Activated CD8-positive, alpha-beta memory T cell treated with anti-CD3 and anti-CD28 coated beads, Interleukin-2, amount 50 U/mL, for 4 hours (primary cell): ENCODE measurements at places on chromosomes 2 and 18.

GRCh38 chr2:120596191-120596811 is 139.4 kb upstream of the GLI2 start:
- no peak for DNase-seq

DNA sequence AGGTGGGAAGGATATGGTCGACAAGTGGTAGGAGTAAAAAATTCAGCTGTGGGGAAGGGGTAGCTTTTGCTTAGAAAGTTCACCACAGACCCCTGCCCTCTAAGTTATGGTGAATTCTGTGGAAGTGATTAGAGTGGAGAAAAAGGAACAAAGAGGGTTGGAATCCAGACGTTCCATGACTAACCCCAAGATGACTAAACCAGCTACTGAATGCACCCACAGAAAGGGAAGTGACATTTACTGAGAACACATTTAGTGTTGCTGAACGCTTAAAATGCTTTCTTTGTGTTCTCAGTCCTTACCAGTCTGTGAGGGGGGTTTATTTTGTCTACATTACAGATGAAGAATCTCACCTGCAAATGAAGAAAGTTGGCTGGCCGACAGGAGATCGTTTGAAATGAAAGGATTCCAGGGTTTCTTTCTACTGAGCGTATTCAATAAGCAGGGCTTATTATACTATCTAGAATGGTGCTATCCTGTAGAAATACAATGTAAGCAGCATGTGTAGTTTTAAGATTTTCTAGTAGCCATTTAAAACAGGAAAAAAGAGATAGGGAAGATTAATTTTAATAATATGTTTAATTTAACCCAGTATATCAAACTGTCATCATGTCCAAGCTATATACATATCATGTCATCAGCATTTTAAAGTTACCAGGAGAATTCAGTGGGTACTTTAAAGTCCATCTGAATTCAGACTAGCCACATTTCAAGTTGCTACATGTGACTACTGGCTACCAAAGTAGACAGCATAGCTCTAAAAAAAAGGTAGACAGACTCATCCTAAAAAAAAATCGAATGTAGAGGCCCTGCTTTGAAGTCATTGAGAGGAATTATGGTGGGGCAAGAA is 60.1 kb downstream of the LIMS1 start:
- no peak for DNase-seq

GRCh38 chr2:107698861-107699260 is 127.8 kb upstream of the RGPD4 start:
- no peak for DNase-seq

GRCh38 chr2:85854166-85854509 is 34.7 kb downstream of the ST3GAL5 start:
- DNase-seq, result no peak

GRCh38 chr2:42874949-42875801 is 82.8 kb upstream of the HAAO start:
- DNase-seq, result no peak

DNA sequence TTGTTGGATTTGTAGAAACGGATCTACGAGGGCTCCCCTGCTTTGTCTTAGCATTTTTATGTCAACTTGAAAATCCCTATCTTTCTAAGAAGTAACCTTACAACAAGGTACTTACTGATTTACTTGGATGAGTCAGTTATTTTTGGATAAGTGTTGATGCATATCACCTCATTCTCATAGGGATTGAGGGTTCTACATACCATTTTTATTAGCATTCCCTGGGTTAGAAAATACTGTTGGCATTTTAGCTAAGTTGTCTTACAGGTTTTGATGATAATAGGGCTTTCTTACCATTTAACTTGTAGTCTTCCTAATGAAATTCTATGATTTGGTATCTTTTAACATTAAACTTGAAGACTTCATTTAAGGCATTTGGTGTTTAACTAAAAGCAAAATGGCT is 125.2 kb downstream of the UBE2E3 start:
- no peak for DNase-seq

DNA sequence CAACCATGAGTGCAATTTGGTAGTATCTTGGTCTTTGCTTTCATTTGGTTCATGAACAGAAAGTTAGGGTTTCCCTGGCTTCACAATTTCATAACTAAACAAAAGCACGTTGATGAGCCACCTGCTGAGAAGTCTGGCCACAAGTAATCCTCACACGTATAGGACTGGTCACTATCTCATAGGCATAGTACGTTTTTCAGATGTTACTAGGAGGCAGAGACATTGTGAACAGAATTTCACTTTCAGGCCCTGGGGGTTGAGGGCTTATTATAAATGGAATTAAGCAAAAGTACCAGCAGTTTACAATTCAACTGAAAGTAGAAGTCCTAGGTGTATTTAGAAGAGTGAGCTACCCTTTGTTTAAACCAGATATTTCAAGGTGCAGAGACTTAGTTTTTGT is 277.1 kb downstream of the ALPK2 start:
- DNase-seq, result no peak

DNA sequence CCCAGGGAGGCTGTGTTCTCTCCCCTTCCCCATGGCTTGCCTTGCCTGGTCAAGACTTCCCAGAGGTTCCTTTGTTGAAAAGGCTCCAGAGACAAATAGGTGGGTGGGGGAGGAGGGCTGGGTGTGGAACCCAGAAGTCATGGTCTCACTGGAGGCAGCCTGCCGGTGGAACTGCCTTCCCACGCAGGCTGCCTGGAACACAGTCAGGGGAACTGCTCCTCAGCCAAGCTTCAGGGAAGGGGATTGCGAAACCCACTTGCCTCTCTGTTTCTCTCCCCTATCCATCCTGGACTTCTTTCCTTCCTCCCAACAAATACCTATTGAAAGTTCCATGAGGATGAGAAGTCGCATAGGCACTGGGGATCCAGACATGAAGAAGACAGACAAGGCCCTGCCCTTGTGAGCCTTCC is 31.6 kb downstream of the MARCO start:
- DNase-seq, result no peak

DNA sequence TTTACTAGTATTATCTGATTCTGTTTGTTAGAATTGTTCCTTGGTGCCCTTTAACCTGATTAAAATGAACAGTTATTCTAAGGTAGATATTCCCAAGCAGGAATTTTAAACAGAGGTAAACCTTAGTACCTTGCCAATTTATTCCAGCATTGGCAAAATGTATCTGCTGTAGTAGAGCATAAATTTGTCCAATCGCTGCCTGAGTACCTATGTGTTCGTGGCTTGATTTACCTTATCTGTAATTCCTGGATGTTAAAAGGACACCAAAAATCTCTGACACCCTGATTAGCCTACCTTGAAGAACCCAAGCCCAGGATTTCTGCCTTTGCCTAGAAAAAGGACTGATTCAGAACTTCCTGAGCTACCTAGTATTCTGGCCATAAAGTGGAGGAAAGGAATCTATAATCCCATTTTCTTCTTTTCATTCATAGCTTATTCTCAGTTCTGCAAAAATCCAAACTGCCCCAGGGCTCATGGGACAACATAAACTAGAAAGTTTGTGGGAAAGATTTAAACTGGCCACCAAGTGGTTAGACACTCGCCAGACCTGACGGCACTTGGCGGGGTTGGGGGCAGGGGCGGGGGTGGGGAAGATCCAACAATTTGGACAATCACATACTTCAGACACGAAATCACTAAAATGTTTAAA is 16.2 kb upstream of the ZCCHC2 start:
- no peak for DNase-seq

GRCh38 chr2:134190807-134191203 is 63.1 kb upstream of the MGAT5 start:
- no peak for DNase-seq

DNA sequence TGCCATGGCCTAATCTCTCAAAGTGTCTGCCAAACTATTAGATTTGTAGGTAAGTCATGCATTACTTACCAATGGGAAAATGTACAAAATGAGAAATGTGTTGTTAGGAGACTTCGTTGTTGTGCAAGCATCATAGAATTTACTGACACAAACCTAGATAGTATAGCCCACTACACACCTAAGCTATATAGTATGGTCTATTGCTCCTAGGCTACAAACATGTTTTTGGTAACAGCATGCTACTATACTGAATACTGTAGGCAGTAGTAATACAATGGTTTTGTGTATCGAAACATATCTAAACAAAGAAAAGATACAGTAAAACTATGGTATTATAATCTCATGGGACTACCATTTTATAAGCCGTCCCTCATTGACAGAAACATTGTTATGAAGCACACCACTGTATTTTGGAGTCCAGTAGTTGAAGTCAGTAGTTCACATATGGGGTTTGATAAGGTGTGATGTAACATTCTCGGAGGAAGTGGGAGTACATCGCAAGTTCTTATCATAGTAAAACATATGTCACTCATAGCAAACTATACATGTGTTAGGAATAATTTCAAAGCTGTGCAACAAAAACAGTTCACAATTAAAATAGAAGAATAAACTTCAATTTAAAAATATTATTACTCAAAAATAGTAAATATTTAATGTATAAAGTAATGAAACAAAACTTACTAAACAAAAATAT is 12.0 kb upstream of the GTF2A1L start:
- no peak for DNase-seq

DNA sequence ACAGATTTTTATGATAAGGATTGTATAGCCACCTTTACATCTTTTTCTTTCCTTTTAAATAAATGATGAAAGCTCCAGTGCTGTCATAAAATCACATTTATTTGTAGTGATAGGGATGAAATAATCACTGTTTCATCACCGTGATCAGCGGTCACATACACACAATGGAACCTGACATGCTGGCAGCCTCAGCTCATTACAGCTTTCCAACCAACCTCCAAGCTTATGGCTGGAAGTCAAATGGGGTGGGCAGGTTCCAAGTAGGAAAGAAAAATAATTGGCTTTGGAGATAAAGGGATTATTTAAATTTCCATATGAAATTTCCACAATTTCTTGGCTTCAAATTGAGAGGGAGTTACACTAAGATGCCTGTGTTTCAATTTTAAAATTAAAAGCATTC is 251.3 kb downstream of the PLCL1 start:
- DNase-seq, result no peak

DNA sequence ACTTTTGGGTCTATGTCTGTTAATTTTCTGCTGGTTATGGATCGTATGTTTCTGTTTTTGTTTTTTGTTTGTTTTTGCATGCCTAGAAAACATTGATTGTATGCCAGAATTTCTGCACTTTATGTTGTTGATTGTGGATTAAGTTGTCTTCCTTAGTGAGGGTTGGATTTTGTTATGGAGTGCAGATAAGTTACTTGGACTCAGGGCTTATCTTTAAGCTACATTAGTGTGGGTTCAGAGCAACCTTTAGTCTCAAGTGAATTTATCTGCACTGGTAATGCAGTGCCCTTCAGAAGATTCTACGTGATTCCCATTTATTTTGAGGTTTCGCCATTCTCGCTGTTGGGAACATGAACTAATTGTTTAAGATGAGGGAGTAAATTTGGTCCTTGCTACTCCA is 32.9 kb downstream of the UBR3 start:
- no peak for DNase-seq

GRCh38 chr2:123720760-123721159 is 304.3 kb upstream of the CNTNAP5 start:
- DNase-seq, result no peak

DNA sequence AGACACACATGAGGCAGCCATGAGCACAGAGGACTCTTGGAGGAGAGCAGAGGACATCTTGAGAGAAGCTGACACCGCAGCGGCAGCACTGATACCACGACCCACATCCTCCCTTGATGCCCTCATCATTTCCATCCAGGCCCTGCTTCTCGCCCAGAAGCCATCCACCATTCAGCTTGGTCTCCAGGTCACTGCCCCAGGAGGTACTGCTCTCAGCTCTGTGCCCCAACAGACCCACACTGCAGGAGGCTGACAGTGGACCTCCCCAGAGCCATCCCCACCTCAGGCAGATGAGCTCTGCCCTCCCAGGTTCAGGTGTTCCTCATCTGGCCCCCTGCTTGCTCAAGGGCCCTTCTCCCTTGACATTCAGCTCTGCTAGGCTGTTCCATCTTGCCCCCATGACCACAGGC is 74.9 kb downstream of the ACKR3 start:
- DNase-seq, result no peak

- no peak for DNase-seq
These were observed 13.3 kb downstream of the HK2 start for GRCh38 chr2:74847070-74847858.

- DNase-seq, result no peak
These were observed 13.8 kb upstream of the SGPP2 start for GRCh38 chr2:222410534-222410933.

GRCh38 chr2:38754506-38754905 is 3.3 kb upstream of the SRSF7 start:
- DNase-seq, result no peak

DNA sequence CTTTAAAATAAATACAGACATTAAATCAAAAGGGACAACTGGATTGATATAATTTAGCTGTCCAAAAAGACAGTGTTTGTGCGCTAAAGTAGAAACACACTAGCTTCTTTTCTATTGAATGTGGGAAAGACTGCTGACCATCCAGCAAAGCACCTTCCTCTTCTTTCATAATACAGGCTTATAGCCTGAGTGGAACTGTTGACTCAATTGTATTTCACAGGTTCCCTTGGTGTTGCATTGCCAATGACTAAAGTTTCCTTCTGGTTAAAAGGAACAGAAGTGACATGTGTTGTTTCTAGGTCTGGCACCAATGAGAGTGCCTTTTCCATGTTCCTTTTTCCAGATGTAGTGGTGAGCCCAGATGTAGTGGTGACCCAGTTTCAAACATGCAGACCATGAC is 412.3 kb downstream of the RNF144A start:
- no peak for DNase-seq

DNA sequence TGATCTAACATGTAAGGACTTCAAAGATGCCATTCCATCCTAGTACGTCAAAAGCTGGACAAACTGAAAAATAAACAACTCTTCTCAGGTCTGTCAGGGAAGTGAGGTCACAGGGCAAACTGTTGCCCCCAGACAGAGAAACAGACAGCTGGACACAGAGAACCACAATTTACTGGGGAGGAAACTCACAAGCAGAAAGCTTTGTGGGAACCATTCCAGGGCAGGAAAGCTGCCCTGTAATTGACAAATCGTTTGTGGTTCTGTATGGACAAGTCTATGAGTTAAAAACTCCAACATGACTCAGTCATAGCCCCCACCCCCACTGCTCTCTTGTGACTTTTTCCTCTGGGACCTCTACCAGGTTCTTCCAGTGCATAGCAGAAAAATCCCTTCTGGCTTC is 28.4 kb downstream of the MCEE start:
- DNase-seq, result no peak

- DNase-seq, result no peak
These were observed 1.5 kb downstream of the SLC39A10 start for GRCh38 chr2:195658541-195658890.

DNA sequence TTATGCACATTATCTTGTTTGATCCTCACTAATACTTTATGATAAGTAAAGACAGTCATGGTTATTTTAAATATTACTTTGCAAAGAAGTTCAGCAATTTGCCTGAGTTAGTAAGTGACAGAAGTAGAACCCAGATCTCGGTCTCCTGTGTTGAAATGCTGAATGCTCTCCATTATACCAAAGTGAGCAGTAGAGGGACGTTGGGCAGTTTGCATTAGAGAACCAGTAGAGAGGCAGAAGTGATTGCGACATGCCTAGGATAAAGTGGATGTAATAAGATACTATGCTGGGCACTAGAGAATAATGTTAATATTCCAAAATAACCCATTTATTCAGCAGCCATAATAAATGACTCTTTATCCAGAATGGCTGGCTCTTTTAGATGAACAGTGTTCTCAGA is 201.0 kb downstream of the PMAIP1 start:
- no peak for DNase-seq
